ENCODE measurements at places on chromosomes 2 and 18.

DNA sequence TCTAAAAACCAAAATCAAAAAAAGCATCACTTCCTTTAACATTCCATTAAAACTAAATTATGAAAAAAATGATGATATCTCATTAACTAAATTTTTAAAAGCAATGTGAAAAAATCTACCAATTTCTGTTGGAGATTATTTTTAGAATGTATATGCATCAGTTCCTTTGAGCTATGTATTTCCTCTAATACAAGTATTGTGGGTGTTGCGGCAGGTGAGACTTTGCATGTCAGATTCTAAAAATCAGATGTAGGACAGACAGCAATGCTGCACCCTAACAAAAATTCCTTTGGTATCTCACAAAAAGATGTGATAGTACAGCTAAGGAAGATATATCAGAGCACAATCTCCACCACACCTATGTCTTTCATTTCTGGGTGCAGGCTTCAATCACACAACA, 6.8 kb downstream of the MBD2 start:
- no peak for DNase-seq

DNA sequence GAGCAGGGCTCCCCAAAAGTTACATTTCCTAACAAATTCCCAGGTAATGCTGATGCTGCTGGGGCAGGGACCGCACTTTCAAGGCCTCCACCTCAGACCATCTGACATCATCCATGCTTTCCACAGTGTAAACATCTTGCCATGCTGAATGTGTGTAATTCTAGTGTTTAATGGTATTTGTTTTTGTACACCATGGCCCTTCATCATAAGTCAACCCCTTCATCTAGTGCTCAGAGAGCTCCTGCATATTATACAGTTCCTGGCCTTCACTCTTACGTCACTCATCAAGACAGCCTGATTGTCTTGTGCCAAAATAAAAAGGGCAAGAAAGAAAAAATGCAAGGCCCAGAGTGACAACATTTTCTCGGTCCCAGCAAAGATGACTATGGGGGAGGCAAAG, 77.5 kb upstream of the ZFP36L2 start:
- DNase-seq: no peak

- DNase-seq: no peak
Observed at GRCh38 chr2:105391058-105391627, 7.7 kb downstream of the FHL2 start.

DNA sequence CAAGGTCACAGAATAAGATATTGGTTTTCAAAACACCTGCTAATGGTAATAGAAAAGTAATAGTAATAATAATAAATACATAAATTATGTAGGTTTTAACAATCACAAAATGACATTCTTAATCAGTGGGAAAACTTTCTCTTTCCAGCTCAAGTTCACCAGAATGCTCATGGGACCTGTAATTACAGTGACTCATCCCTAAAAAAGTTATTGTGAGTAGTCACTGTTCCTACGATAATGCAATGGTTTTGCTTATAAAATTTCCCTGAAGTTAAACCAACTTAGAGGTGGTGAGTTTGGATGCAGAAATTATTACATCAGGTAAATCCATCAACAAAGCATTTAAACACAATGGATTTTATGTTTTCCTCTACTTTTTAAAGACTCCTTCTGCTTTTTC, 502.3 kb downstream of the PID1 start:
- DNase-seq: no peak

- DNase-seq: no peak
Observed at GRCh38 chr2:172079416-172079815, 5.9 kb upstream of the DLX1 start.

DNA sequence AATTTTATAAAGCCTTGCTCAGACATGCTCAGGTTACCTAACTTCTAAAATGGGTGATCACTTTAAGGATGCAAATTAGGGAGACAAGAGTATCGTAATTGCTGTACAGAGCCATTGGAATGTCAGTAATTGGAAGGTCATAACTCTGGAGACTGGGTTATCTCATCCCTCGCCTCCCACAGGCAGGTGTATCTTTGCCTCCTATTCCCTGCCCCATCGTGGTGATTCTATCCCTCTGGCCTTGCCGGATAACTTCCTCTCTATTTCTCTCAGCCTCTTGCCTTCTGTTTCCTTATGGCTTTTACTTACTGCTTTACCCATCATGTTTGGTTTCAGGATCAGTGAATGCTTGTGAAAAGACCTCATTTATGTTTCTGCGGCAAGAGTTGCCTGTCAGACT, 2.5 kb downstream of the PDK1 start:
- no peak for DNase-seq

GRCh38 chr2:218880102-218880858, at the start of gene WNT10A:
TSS of gene WNT10A (plus strand) at chr2:218880852. CDS start at chr2:218880996, 144 bp downstream.
- DNase-seq: no peak

DNA sequence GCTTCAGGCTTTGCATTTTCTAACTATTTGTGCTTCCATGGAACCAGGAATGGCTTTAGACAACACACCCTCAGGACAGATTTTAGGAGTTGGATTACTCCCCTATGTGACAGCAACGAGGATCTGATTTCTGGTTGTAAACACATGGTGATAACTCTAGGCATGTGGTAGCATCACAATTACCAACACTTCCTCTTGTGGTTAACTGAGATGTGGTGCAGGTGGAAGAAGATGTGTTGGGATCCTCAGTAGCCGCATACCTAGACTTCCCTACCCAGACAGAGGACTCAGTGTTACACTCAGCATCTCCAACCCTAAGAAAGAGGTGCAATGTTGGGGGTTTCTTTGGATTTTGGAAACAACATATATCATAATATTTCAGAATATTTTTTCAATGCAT, 234.8 kb downstream of the DOK6 start:
- DNase-seq: no peak

- DNase-seq: no peak
Observed at GRCh38 chr18:49322765-49323490, 137.5 kb downstream of the DYM start.

GRCh38 chr2:120774557-120775160, 39.0 kb downstream of the GLI2 start:
- no peak for DNase-seq

GRCh38 chr2:121019071-121019470, 265.9 kb downstream of the TFCP2L1 start:
- DNase-seq: no peak

- DNase-seq: no peak
Observed at GRCh38 chr2:66562304-66562685, 127.4 kb downstream of the MEIS1 start.

DNA sequence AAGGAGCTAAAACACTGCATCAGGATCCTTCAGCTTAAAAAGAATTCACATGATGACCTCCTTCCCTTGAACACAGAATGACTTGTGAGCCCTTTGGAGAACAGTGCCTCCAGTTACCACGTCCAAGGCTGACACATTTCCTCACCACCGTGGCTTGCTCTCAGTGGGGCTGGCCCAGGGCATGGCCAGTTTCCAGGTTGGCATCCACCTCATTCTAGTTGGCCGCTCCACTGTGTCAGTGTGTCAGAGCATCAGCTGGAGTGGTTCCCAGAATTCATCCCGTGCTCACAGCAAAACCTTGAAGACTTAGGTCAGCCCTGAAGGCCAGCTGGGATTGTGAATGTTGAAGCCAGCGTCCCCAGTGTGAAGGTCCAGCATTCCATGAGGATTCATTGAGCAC, 158.5 kb downstream of the INSIG2 start:
- no peak for DNase-seq

DNA sequence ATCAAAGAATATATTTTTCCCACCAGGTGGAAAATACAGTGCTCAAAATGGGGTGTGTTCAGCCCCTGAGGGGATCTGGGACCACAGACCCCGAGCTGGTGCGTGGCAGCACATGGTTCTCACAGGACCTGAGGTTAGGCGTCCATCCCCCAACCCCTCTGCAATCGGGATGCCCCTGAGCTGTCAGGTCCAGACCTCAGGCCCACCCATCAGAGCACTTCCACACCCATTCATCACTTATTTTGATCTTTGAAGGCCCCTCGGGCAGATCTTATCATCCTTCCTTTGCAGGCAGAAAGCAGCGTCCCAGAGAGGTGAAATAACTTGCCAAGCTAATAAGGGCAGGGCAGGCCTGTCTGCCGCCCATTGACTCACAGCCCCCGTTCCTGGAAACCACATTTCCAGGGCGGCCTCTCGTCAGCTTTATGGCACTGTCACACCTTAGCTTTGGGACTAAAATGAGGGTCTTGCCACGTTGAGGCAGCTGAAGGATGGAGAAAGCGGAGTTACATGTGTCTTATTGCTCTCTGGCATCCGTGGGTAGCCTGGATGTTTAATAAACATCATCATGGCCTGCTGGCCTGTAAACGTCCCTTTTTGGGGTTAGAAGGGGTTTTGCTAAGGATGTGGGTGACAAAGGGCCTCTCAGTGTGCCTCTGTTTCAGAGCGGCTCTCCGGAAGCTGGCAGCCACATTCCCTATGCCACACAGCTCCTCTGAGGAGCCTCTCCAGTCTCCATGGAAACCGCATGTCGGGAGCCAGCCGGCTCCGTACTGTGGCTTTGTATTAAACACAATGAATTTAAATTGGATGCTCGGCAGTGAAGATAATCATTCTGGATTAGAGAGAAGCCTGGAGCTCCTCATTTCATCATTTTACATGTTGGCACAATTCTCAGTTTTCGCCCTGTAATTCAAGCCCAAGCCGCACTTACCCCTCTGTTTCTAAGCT, 58.3 kb upstream of the MAPRE3 start:
- no peak for DNase-seq

- no peak for DNase-seq
Observed at GRCh38 chr2:112765251-112765650, 842 bp upstream of the CKAP2L start.

DNA sequence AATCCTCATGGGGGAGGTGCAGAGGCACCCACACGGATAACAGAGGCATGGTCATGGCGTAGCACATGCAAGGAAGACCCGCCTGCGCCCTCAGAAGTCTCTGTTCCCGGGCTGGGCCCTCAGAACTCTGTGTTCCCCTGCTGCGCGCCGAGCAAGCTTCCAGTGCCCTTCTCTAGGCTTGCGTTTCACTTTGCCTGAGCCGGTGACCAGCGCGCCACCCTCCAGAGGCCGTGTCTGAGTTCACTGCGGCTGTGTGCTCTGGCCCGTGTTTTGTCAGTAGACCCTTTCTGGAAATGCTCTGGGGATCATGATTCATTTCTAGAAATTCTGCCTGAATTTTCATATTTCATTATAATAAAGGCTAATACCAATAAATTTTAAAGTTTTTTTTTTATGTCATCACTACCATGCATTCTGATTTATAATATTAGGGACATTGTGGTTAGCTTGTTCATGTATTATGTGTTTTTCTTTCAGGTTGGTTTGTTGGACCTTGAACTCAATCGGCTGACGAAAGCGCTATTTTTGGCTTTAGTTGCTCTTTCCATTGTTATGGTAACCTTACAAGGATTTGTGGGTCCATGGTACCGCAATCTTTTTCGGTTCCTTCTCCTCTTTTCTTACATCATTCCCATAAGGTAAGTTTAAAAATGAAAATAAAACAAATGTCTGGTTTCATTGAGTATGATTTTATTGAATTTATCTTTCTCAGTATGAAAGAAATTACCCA, 142.7 kb upstream of the NFATC1 start:
- DNase-seq: no peak

- DNase-seq: no peak
Observed at GRCh38 chr2:70133127-70133452, 45.8 kb downstream of the PCBP1 start.

- DNase-seq: no peak
Observed at GRCh38 chr2:43749583-43749982, 24.3 kb upstream of the DYNC2LI1 start.

GRCh38 chr2:215557701-215558100, 121.8 kb upstream of the FN1 start:
- DNase-seq: no peak

GRCh38 chr2:233404222-233404621, 49.9 kb downstream of the DGKD start:
- no peak for DNase-seq

GRCh38 chr2:128442053-128442751, 123.5 kb upstream of the HS6ST1 start:
- DNase-seq: no peak

- DNase-seq: no peak
Observed at GRCh38 chr2:145596416-145596815, 1076.5 kb upstream of the ZEB2 start.

GRCh38 chr2:218755198-218755566, 26.8 kb upstream of the CYP27A1 start:
- DNase-seq: no peak

DNA sequence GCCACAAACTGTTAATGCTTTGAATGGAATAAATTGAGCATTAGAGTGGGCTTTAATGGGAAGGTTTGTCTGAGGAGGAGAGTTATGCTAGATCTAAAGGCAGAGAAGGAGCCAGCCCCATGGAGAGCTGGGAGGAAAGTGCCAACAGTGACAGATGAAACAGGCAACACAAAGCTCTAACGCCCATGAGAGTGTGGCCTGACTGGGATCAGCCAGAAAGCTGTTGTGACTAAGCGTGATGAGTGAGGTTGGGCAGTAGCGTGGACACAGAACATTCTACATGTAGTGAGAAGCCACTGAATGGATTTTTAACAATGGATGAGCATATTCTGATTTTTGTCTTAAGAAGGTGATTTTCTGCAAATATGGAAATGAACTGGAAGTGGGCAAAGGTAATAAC, 185.3 kb upstream of the SIX2 start:
- DNase-seq: no peak

- DNase-seq: no peak
Observed at GRCh38 chr2:194720462-194720861, 936.6 kb upstream of the SLC39A10 start.

All from cortex of kidney (tissue), 1 donor.